ENCODE measurements at places on chromosomes 2 and 18.

DNA sequence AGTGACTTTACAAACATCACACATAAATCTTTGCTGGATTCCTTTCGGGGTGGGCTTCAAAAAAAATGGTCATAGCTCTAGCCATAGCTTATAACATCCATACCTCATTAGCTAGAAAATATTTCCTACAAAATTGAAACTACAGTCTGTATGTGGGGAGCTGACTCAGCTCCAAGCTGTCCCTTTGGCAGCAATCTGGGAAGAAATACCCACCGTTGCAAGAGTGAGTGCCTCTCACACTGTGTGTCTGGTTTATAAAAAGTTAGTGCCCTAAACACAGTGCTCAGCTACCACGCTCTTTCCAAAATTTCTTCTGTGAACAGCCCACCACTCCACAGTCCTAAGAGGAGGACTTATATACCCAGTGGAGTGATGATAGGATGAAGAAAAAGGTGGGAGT is 170.1 kb downstream of the RBM43 start:
- no peak for DNase-seq

- no peak for DNase-seq
Observed at GRCh38 chr2:192195548-192196418, 1.1 kb upstream of the TMEFF2 start.

- no peak for DNase-seq
Observed at GRCh38 chr2:140275427-140275826, 1495.2 kb upstream of the NXPH2 start.

DNA sequence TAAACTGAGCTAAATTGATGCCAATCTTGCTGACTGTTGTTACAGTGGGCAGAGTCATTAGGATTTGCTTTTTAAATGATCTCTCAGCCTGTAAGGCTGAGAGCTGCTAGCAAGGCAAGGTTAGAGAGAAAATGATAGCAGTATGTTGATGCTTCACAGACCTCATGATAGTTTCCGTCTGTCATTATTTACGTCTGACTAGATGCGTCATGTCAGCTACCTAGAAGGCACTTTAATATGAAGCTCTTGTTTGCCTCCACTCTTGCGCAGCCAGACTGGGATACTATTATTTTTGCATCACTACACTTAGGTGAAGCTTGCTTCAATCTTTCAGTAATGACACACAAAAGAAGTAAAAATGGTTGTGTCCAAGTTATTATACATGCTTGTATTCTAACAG is 313.8 kb downstream of the LNPK start:
- DNase-seq, result no peak

- DNase-seq, result no peak
Observed at GRCh38 chr2:11942178-11942569, 195.7 kb downstream of the LPIN1 start.
